NCI-H1048 (cell line): ENCODE measurements at places on chromosomes 3 and 15.

GRCh38 chr3:174336784-174337183 is 522.4 kb upstream of the NAALADL2 start:
- DNase-seq, result no peak

- no peak for DNase-seq
These were observed 324.2 kb upstream of the ATP11B start for GRCh38 chr3:182469086-182469485.

- DNase-seq, result no peak
These were observed 158.6 kb upstream of the RAP2B start for GRCh38 chr3:153003441-153003840.

DNA sequence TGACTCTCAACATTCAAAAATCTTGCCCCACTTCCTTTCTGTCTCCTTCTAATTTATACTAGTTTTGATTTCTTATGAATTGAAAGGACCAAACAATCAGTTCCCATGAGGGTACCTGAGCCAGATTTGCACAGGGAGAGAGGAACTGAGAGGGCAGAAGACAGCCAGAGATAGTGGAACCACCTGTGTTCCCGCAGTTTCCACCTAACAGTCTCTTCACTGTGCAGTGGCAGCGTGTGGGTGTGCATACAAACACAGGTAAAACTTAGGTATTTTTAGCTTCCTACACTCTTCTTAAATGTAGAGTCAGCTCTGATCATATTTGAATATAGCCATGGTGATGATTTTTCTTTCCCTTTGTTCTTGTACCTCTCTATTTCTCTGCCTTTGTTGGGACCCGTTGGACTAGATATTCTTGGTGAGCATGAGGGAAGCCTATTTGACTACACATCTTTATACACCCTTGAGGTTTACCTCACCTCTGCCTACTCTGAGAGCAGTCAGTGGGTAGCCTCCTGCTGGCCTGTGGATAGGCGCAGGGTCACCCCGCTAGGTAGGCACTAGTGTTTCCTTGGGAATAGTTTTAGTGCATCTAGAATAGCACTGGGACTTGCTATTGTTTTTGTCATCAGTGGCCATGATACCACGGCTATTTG is 58.8 kb downstream of the MAP3K13 start:
- no peak for DNase-seq

DNA sequence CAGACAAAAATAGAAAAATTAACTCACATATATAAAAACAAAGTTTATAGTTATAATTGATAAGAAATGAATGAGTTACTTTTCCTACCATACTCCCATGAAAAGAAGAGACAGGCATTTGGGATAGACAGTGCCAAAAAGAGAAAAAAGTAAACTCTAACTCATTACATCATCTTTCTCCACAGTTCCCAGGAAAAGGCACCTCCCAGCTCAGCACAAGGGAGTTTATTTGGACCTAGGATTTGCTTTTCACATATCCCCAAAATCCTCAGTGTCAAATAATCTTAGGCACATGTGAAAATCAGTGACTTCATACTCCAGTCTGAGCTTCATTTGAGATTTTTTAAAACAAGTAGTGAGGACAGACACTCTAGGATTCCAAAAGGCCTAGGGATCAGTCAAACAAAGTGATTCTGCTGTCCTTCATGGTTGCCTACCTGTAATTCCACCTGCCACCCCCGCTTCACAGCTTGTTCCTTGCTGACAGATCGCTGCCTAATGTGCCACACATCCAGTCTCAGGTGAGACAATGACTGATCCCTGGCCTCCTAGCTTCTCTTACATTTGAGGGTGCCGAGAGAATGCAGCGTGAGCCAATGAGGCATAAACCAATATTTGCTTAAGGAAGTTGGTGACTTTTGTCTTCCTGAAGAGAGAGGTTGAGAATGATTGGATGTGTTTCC is 573.7 kb downstream of the TBL1XR1 start:
- DNase-seq, result no peak

GRCh38 chr15:71333839-71334238 is 218.6 kb downstream of the THSD4 start:
- no peak for DNase-seq

GRCh38 chr3:14412831-14413380 is 10.5 kb downstream of the SLC6A6 start:
- no peak for DNase-seq

GRCh38 chr3:82081351-82081750 is 319.9 kb upstream of the GBE1 start:
- DNase-seq, result no peak

DNA sequence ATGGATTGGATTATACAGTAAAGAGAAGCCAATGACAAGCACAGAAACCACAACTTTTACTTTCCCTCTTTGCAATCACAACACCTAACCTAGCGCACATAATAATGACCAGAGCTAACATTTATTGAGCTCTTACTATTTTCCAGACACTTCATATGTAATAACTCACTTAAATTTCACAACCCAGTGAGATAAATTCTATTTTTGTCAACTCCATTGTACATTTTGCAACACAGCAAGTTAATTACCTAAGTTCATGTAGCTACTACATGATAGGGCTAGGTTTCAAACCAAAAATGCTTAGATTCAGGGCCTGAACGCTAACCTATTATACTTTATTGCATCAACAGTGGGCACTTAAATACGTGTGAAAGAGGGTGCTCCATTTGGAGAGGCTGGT is 89.5 kb downstream of the GADL1 start:
- no peak for DNase-seq

DNA sequence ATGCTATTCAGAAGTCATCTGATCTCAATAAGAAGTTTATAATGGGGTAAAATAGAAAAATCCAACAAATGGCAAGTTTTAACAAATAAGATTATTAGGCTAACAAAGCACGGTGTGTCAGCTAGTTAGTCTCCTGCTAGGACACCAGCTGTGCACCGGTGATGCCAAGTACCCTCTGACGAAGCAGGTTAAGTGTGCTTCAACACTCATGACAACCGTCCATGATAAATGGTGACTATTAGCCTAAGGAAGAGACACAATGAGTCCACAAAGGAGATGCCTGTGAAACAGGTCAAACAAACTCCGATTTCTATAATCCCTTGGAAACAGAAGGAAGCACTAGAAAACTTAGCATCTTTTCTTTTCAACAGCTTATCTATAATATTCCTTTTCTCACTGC is 36.5 kb downstream of the ATP13A3 start:
- DNase-seq, result no peak

DNA sequence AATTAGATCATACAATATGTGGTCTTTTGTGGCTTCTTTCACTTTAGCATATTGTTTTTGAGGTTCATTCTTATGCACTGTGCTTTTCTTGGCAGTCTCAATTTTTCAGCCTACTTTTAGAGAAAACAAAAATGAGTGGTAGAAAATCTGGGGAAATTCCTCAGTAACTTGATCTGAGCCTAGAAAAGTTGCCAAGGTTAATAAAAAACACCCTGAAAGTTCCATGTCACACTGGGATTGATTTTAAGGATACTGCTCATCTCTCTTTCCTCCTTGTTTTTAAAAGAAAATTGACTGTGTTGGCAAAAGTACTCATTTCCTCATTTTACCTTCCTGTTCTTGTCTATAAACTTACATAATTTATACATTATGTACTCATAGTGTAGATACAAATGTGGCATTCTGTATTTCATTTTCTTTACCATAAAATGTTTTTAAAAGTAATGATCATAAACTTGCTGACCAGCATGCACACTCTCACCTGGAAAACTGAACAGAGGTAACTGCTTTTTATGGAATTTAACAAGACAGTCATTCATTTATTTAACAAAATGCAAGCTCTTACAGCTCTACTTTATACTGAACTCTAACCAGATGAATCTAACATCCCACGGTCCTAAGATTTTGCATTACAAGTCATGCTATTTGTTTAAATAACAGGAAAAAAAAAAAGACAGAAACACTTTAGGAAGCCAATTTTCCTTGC is 28.6 kb upstream of the SH3BP5 start:
- no peak for DNase-seq

- DNase-seq, result no peak
These were observed 43.8 kb downstream of the ADAMTS7 start for GRCh38 chr15:78767331-78767951.

DNA sequence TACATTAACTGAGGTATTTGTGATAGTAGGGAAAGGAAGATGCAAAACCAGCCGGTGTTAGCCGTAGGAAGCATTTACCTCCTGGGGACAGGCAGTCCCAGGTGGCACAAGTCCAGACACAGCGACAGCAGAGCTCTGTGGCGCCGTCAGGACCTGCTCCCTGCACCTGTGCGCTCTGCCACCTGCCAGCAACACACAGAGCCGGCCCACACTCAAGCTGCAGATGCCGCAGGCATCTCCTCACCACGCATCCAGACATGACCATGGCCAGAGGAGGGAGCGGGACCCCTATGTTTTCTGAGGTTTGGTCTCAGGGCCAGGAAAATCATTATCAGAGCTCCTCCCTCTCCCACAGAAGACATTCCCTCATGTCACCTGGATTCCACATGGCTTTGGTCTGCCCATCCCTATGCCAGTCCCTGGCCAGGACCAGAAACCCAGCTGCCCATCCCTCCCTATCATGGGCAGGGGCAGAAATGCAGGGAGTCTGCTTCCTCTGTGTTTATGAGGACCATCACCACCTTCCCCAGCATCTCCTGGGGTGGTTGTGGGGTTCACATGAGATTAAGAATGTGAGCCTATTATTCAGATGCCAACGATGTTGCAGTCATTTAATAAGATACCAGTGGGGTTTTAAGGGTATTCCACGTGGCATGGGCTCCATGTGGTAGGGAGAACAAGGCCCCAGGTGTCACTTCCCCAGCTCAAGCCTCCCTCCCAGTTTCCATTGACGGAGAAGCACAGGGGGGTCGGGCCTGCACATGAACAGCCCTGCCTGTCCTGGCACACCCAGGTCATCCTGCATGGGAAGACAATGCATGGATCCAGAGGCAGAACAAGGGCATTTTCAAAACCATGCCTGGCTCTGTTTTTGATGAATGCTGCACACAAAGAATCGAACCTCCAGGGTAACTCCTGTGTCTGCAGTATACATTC is 251.1 kb downstream of the OCA2 start:
- no peak for DNase-seq

GRCh38 chr15:63998489-63998888 is 47.8 kb downstream of the DAPK2 start:
- no peak for DNase-seq

- no peak for DNase-seq
These were observed 957.1 kb downstream of the FHIT start for GRCh38 chr3:60294181-60294580.

- no peak for DNase-seq
These were observed 15.4 kb upstream of the LARP6 start for GRCh38 chr15:70869346-70869745.

DNA sequence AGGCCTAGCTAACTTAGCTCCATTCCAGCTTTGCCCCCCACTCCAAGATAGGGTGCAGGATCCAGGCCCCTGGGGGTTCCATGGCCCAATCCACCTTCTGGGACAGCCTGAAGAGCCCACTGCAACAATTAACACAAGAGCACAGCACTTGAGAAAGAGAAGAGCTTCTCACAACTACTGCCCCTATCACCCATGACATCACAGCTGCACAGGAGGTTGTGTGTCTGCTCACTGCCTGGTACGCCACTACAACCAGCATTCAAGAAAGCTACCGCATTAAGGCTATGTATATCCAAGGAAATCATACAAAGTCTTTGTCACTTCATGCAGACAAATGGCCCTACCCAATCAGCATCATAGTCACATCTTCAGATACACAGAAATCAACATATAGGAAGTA is 62.0 kb downstream of the MYO5A start:
- DNase-seq, result no peak

GRCh38 chr3:98900265-98901118 is 1.0 kb downstream of the DCBLD2 start:
- no peak for DNase-seq

GRCh38 chr3:21533002-21533401 is 218.0 kb downstream of the ZNF385D start:
- no peak for DNase-seq

GRCh38 chr15:56241374-56242105 is 2.1 kb downstream of the RFX7 start:
- no peak for DNase-seq

- DNase-seq, result no peak
These were observed 55.0 kb upstream of the HRH1 start for GRCh38 chr3:11099306-11099705.

- DNase-seq, result no peak
These were observed 115.4 kb upstream of the RAD18 start for GRCh38 chr3:9078561-9079240.

- no peak for DNase-seq
These were observed 54.3 kb upstream of the SGO1 start for GRCh38 chr3:20240154-20240883.

DNA sequence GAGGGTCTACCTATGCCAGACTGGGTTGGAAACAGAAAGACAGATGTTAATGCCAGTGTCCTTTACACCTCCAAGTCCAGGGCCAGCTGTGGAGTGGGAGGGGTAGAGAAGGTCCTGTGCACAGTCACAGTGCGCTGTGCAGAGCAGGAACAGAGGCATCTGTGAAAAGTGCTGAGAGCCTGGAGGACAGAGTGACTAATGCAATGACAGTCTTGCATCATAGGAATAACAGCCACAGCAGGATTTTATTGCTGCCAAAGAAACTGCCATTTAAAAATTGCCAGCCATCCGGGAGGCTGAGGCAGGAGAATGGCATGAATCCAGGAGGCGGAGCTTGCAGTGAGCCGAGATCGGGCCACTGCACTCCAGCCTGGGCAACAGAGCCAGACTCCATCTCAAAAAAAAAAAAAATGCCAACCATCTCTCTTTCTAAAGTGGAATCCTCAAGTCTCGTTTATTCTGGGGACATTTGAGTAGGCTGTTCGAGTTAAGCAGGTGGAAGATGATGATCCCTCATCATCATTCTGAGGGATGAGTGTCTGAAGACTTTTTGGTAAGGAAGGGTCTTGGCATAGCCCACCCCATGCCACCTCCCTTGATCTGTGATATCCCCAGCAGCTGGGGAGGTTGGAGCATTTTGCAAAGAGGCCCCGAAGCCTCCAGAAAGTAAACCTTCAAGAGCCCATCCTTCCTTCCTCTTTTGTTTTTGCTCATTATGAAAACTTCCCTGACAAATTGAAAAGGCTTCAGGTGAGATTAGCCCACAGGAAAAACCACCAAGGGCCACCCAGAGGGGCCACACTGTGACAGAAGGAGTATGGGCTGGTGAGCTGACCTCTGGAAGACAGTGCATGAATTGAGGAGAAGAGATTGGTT is 7.7 kb downstream of the CCR2 start:
- DNase-seq, result no peak

GRCh38 chr3:44893097-44893496 is 18.7 kb downstream of the TGM4 start:
- DNase-seq, result no peak

DNA sequence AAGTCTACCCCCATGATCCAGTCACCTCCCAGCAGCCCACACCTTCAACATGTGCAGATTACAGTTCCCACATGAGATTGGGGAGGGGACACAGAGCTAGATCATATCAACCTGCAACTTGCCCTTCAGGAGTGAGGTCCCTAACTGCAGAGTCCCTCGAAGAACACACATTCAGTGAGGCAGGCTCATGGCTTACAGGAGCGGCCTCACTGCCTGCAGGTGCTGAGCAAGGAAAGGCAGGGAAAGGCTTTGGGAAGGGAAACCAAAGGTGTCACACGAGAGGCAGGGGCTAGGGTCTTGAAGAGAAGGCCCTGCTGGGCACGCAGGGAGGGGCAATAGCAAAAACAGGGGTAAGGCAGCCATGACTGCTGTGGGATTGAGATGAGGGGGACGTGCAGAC is 182.4 kb upstream of the CHRNA7 start:
- no peak for DNase-seq

- peak; percentile 26 for DNase-seq
These were observed 617.4 kb downstream of the CADM2 start for GRCh38 chr3:85576091-85576690.
